CD4-positive, alpha-beta T cell treated with Interleukin-2 at 100 ng/mL for 4 hours (primary cell): ENCODE measurements at places on chromosomes 13 and 19.

DNA sequence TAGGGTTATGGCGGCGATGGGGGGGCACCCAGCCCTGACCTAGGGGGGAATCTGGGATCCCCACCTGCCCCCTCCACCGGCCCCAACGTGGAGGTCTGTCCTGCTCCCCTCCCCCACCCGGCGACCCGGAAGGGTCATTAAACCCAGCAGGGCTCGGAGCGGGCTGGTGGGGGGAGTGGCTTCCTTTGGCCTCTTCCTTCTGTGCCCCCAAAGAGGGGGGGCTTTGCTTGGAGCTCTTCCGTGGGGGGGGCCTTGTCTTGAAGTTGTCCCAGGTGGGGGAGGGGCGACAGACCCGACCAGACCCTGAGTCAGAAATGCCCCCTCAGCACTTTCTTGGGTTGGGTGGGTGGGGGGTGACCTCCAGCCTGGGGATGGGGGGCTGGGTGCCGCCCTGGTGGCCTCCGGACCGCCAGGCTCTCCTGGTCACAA, 1.5 kb downstream of the ARID3A start:
- no peak for DNase-seq

- no peak for DNase-seq
These were observed 206.9 kb upstream of the ZNF536 start for GRCh38 chr19:30165228-30165813.

GRCh38 chr13:93674337-93674755, 447.7 kb downstream of the GPC6 start:
- DNase-seq = no peak

DNA sequence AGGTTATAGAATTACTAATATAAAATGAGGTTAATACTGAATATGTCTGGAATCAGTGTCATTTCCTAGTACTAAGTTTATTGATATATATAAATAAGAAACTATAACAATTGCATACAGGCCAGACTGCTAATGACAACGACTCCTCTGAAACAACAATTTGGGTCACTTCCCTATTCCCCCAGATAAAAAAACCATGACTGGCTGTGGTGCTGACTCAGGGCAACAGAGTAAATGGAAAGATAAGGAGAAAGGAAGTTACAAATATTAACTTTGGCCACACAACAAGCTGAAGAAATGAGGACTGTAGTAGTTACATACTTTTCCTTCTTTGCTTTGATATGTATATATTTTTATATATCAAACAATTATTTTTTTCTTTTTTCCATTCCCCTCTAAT, 263.7 kb upstream of the PCDH9 start:
- DNase-seq = no peak

DNA sequence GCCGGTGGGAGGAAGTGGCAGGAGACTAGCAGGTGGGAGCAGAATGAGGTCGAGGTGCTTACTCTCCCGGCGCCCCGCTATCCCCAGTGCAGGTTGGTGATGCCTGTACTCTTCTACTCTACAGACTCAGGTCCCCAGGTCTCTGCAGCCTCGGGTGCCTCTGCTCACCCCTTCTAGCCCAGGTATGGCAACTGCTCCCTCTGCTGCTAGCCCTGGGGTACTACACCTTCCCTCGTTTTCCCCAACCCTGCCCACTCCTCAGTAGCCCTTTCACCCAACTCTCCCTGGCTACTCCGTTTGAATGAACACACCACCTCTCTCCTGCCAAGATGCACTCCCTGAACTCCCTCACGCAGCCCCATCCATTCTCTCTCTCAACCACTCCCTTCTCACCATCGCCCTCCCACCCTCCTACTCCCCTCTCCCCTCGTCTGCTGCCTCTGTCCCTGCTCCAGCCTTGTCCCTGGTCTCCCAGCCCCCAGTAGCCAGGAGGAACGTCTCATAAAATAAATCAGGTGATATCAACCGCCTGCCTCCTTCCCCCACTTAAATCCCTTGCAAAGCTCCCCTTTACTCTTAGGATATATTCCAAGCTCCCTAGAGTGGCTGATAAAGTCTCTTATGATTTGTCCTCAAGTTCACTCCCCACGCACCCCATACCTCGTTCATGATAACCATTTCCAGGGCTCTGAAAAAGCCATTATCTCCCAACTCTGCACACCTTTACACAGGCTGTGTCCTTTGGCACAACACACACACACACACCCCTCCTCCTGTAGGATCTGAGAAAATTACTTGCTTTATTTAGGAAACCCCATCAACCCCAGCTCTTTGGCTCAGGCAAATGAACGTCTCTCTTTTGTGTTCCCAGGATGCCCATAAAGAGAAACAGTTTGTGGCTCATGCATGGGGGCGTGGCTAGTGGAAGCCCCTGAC, 8.2 kb upstream of the MEIS3 start:
- peak; percentile 70 for DNase-seq

GRCh38 chr13:79258489-79258888, 147.6 kb downstream of the RBM26 start:
- DNase-seq = no peak

GRCh38 chr19:4357921-4358326, 14.6 kb downstream of the MPND start:
- no peak for DNase-seq

DNA sequence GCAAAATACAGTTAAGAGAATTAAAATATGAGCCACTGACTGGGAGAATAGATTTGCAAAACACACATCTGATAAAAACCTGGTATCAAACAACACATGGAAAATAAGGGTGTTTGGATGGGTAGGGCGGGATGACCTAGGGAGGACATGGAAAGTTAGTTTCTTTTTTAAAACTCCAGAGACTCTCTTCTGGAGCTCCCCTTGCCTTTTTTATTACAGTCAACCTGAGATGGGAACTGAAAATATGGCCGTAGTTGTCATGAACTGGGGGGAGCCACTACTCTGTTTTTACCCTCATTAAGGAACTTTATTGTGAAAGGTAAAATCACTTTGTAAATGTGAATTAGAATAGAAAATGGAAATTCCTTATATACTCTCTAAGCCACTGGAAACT, 113.0 kb downstream of the ATP11A start:
- no peak for DNase-seq

DNA sequence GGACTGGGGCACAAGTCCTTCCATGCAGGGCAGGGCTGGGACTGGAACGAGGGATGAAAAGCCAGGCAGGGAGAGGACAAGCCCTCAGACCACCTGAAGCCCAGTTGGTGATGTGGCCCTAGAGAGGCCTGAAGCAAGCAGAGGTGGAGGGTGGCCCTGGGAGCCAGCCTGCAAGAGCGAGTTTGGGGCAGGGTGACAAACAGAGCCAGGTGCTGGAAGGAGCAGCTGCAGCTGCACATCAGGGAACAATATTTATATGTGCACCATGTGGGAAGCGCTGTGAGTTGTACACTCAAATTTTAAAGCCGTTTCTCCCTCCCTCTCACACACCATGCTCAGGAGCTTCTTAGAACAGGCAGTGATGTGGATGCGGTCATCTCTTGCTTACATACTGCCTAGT, 67.8 kb downstream of the FGF9 start:
- DNase-seq = no peak

DNA sequence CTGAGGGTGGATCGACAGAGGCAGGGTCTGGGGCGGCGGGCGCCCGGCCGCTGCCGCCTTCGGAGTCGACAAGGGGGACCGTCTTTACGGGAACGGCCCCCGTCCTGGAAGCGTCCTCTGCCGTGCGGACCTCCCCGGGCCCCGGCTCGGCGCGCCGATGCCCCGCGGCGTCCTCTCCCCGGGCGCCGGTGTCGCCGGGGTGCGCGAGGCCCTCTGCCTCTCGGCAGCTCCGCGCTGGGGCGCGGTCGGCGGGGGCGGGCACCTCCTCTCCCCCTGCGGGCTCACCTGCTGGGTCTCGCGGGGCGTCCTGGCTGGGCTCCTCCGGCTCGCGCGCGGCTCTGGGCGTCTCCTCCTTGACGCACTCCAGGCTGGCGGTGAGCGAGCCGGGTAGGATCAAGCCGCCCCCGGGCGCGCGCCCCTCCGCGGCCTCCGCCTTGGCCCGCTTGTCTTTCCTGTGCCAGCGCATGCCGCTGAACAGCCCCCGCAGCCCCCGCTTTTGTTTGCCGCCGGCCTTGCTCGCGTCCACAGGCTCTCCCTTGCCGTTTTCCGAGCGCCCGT, 1.5 kb downstream of the AMER2 start:
- no peak for DNase-seq

DNA sequence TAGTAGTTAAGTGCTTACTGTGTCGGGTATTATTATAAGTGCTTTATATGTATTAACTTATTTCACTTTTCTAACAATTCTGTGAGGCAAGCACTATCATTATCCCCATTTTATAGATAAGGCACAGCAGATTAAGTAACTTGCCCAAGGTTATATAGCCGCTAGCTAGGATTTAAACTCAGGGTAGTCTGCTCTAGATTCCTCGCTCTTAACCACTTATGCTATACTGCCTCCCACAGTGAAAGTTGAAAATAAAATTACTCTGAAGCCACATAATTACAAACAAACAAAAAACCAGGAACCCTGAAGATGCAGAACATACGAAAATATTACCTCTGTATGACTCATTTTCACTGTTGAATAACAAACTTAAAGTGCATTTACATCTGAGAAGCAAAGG, 3.9 kb downstream of the TEX30 start:
- no peak for DNase-seq
